ENCODE measurements at places on chromosomes 16 and 17.

DNA sequence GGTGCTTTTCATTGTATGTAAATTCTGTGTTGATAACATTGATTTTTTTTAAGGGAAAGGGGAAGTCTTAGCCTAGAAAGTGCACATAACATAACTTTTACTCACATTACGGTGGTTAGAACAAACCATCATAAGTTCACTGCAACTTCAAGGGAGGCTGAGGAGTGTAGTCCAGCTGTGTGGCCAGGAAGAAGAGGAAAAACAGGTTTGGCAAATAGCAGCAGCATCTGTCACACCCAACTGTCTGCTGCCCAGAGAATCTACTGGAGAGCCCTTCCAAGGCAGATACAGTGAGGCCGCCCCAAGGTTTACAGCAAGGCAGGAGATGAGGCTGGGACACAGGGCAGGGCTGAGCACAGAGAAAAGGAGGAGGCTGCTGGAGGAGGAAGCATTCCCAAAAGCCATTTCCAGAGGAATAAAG, 60.6 kb downstream of the AIPL1 start:
- DNase-seq: peak; percentile 28

DNA sequence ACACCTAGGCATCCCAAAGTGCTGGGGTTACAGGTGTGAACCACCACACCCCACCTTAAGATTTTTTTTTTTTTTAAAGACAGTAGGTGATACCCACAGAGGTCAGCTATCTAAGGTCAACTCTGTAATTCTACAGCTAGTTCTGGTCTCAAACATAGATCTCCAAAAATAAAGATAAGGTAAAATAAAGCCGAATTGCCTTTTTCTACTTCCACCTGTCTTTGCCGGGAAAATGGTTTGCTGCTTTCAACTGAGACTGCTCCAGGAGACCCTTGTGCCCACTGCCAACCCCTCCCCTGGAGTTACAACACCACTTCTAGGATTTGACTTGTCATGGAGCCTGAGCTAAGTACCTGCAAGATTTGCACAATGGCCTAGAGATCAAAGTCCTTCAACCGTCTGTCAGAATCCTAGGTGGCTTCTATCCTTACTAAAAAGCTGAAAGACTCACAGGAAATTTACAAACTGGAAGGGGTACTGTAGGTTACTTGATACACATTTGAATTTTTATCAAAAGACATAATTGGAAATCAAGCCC, 4.7 kb upstream of the CNOT1 start:
- no peak for DNase-seq

DNA sequence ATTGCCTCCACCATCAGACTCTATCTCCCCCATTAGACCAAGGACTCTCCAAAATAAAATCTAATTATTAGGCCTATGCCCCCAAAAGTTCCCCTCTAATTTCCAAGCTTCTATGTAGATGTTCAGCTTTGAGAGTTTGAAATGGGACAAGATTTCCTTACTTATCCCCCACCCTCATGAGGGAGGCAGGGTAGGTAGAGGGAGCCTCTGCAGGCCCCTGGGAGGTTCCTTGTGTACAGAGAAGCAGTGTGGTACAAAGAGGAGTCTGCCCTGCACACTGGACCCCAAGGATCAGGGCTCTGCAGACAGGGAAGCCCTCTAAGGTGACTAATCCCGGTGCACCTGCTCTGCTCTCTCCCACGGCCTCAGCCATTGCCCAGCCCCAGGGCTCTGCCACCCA, 2.5 kb downstream of the KRT17 start:
- no peak for DNase-seq

DNA sequence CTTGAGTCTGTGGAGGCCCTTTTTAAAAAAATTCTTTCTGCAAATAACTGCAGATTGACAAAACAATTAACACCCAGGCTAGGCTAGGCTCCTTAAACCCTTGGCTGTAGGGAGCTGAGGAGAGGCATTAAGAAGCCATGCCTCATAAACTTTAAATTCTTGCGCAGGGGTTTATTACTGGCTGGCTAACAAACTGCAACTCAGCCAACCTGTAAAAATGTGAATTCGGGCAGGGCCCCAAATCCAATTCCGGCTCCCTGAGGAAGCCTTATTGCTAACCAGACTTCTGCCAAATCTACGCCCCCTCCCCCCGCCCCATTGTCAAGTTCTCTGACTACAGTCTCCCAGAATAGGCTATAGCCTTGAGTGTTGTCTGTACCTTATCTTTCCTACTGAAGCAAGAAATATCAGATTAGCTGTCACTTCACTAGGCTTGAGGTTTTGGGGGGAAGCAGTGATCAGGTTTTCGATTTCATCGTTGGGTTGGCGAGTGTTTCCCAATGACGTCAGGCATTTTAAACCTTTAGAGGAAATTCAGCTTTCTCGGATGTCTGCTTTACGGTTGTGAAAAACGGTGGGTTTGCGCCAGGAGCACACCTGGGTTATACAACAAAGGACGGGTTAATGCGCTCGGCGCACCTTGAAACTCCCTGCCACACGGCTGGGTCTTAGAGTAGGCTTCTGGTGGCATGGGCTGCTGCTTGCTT, 2.0 kb downstream of the CDH3 start:
- DNase-seq: no peak

DNA sequence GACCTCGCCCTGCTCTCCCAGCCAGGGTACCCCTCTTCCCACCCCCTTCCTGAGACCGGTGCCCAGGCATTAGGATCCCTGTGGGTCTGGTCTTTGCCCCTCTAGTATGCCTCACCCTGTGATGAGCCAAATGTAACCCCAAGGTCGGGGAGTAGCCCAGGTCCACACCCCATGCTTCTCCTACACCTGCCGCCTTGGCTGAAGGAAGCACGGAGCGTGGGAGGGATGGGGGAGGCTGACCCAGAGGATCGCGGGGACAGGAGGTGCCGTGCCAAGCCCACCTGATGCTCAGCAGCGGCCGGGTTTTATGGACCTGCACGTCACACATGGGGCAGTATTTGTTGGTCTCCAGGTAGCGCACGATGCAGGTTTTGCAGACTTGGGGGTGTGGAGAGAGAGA, 8.8 kb downstream of the PCGF2 start:
- no peak for DNase-seq

- DNase-seq: no peak
Measured at GRCh38 chr17:539066-539465, 175.6 kb downstream of the VPS53 start.

- no peak for DNase-seq
Measured at GRCh38 chr16:31842864-31843263, 30.7 kb upstream of the ZNF267 start.

GRCh38 chr17:18862011-18862410, 4.1 kb downstream of the PRPSAP2 start:
- DNase-seq: no peak

- no peak for DNase-seq
Measured at GRCh38 chr16:13471036-13471435, 448.9 kb upstream of the ERCC4 start.

GRCh38 chr16:11593581-11593980, 6.9 kb upstream of the LITAF start:
- DNase-seq: no peak

- no peak for DNase-seq
Measured at GRCh38 chr16:86762095-86762494, 183.7 kb downstream of the FOXL1 start.

DNA sequence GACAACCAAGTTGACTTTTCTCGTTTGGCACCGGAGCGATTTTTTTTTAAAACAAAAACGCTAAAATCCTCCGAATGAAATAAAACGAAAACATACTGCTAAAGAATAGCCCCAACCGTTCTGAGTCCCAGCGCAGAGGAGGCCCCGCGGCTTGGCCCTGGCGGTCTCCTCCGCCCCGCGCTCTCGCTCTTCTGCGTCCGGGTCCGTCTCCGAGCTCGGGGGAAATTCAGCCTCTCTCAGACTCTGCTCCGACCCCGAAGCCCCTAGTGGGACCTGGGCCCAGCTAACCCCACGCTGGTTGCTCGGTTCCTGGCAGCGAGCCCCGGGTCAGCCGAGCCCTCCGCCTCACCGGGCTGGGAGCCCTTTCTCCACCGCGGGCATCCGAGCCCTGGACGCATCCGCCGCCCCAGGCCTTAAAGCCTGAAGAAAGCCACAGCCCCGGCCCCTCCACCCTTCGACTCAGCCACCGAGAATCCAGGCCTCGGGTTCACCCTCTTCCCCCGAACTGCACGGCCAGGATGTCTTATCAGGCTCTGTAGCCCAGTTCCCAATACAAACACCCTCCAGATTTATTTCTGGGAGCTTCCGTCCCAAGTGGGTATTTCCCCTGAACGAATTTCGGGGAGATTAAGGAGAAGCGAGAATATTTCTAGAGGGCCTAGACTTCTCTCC, 1.2 kb downstream of the TBX2 start:
- DNase-seq: no peak

GRCh38 chr17:42518046-42518754, 17.8 kb upstream of the NAGLU start:
- peak; percentile 94 for DNase-seq

DNA sequence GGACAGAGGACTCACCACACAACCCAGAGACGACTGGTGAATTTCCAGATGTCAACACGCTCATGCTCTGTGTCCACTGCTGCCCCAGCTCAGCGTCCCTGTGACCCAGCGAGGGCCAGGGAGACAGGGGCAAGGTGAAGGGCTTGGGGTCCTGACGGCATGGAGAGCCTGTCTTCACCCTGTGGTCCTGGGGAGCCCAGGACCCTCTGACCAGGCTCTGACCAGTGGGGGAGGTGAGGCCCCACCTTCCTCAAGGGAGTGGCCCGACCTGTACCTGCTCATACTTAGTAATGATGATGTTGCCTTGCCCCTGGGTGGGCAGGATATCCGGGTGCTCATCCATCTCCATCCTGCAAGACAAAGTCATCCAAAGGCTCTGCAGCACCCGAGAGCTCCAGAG, 39.8 kb downstream of the TNFRSF13B start:
- DNase-seq: no peak

GRCh38 chr16:70380248-70380918, 33.7 kb downstream of the DDX19A start:
- peak; percentile 61 for DNase-seq

DNA sequence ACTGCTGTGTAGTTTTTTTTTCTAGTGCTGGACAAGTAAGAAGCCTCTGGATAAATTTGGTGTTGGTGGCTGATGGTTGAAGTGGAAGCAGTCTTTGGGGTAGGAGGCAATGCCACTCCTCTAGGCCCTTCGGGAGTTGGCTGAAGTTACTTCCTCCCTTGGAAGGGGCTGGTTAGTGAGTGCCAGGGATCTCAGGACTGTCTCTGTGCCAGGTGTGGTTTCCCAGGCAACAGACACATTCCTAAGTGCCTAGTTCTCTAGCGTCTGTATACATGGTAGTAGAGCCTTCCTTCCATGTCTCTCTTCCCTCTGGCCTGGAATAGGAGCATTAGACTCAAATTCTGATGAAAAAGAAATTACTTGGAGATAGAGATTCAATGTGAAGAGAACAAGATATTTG, 15.3 kb downstream of the TMEM98 start:
- DNase-seq: peak; percentile 15

GRCh38 chr17:39104657-39105056, 46.8 kb downstream of the PLXDC1 start:
- DNase-seq: no peak

DNA sequence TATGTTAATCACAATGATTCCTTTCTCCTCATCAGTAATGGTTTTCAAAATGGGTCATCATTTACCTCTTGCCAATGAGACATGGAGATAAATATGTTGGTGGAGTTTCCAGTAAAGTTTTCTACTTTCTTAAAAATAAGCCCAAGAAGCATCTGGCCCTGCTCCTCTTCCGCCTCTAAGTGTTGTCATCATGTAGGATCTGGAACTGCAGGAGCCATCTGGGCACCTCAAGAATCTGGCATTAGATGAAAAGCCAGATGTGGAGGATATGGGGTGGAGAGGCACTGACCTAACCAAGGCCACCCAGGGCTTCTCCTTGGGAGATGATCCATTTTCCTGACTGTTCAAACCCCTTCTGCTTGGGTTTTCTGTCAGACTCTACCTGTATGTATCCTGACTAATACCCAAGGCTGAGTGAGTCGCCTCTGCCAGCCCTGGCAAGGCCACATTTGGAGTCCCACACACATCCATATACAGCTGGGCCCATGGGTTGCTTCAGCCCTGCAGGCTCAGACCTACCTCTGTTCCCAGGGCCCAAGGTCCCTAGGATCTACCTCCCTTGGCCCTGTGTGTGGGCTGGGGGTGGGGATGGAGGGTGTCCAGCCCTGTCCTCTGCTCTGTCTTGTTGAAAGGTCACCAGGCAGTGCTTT, 24.6 kb downstream of the CCDC182 start:
- DNase-seq: no peak

- no peak for DNase-seq
Measured at GRCh38 chr17:11901931-11902330, 95.3 kb downstream of the ZNF18 start.

DNA sequence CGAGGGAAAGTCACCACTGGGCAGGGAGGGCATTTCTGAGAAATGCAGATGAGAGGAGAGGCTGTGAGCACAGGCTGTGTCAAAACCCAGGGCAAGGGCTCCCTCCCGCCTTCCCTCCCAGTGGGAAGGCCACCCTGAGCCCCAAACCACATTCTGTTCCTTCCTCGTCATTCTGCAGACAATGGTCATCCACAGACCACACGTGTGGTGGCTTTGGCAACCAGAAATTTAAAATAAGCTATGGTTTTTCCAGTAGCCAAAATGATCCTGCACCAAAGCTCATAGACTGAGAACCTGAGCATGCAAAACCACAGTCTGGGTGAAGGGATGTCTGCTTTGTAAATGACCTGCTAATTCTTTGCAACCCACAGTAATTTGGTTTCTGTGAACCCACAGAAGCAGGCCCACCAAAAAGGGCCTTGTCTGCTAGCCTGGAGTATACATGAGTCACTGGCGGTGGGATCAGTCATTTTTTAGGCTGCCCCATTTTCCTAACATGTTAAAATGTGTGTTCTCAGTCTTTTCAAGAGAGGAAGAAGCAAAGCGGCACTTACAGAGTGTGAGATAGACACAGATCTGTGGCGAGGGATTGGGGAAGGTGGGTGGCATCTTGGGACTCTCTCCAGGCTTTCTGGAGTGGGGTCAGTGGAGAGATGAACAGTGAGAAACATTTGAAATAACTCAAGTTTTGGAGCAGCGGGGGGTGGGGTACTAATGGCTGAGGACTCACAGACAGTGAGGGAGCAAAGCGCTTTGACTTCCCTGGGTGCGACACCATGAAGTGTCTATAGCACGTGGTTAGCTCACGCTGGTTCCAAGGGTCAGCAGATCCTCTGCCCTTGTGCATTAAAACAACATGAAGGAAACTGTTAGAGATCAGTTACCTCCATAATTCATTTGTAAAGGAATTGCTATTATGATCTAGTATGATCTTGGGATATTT, 20.5 kb downstream of the GRB7 start:
- no peak for DNase-seq

Data from HS-5 (cell line).